ENCODE measurements at places on chromosomes 13 and 19.

- no peak for DNase-seq
Observed at GRCh38 chr13:110127986-110128511, 178.9 kb downstream of the COL4A1 start.

- DNase-seq: peak; percentile 53
Observed at GRCh38 chr13:32538143-32538620, 413 bp downstream of the N4BP2L2 start.

DNA sequence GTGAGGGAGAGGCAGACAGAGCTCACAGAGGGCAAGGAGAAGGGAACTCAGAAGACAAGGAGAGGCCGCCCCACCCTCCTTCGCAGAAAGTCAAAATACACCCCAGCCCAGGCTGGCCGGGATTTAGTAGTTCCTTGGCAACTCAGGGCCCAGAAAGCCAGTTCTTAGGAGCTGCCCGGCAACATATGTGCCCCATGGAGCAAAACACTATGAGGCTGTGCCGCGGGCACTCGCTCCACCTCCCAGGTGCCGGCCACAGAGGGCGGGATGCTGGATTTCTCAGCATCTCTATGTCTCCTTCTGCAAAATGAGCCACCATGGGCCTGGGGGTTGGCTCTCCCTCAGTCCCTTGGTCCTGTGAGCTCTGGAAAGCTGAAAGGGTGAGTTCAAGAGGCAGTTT is 93.8 kb upstream of the CACNA1A start:
- DNase-seq: no peak

- DNase-seq: no peak
Observed at GRCh38 chr19:19550972-19551852, 13.1 kb downstream of the CILP2 start.

DNA sequence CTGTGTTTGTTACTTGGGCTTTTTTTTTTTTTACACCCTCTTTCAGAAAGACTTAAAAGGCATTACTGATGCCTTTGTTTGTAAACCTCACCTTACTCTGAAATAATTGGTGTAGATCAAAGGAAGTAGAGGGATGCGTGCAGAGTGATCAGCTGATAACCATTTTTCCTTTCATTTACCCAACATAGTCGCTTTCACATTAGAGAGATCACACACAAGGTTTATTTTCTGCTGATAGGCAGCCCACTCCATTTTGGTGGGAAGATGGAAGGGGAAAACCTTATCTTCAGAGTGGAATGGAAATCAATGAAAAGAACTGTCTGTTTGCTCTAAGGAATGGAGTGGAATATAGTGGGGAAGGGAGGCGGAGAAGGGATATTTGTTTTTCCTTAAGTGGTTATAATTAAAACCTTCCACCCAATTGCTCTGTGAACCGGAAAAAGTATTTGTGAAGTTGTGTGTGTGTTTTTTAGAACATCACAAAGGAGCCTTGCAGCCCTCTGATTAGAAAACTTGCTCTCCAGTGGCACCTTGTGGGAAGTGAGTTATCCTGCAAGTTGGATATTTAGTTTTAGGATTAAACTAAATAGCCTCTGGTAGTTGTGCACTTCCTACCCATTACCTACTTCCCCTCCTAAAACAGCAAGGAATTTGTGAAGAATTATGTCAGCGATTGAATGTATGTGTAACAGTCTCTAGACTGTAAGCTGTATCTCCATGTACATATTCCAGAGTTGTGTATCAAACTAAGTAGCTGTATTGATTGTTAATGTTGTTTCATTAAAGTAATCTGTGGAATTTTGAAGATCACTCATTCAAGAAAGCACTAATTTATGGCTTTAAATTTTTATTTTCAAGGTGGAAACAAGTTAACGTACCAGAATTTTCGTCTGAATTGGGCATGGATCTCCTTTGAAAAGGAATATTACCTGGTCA is 76.8 kb downstream of the FREM2 start:
- DNase-seq: peak; percentile 53

DNA sequence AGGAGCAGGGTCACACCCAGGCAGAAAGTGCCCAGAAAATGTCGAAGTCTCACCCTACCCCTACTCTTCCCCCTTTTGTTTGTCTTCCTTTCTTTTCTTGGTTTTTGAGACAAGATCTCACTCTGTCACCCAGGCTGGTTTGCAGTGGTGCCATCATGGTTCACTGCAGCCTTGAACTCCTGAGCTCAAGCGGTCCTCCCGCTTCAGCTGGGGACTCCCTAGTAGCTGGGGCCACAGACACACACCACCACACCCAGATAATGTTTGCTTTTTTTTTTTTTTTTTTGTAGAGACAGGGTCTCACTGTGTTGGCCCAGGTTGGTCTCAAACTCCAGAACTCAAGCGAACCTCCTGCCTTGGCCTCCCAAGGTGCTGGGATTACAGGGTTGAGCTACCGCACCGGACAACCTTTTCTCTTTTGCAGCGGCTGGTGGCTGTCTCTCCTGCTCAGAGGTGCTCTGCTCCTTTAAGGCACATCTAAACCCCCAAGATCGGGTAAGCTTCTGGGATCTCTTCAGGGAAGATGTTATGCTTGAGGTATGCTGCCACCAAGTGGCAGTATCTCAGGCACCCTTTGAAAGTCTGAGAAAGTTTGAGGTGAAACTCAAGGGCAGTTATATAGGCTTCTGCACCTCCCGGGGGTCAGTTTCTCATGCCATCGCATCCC is 22.4 kb upstream of the EBI3 start:
- no peak for DNase-seq

DNA sequence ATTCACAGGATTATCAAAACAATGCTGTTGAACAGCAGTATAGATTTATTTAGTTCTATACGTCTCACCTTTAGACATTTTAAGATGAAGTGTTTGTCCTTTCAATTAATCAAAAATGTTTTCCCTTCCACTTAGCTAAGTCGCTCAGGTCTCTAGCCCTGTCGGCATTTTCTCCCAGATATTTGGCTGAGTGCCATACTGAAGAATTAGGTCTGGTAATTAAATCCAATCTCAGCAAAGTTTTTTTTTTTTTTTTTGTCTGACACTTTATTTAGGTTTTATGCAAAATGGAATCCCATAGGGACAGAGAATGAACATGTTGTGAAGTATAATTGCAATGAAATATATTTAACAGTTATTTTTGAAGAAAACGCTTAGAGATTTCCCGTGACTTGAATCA is 44.1 kb downstream of the RFC3 start:
- no peak for DNase-seq

DNA sequence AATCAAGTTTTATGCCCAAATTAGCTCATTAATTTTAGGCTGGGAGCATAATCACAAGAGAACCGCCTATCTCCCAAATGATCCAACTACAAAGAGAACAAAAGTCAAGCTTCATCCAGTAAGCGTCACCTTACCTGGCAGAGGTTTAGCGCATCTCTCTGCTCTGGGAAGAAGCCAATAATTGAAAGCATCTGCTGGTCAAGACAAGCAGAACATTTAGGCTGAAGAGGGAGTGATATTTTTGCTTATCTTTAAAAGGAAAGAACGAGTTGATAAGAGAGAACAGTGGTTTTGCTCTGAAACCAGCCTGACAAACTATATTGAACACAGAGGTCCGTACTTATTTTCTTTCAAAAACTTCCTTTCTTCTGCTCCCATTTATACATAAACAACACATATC is 242.1 kb downstream of the ENOX1 start:
- no peak for DNase-seq

GRCh38 chr19:28794301-28794700 is 418.6 kb downstream of the UQCRFS1 start:
- no peak for DNase-seq

- DNase-seq: peak; percentile 57
Observed at GRCh38 chr19:16382775-16383543, 58.3 kb downstream of the KLF2 start.

Measured in putamen (tissue), 1 donor.